ENCODE measurements at places on chromosomes 5 and 9.

DNA sequence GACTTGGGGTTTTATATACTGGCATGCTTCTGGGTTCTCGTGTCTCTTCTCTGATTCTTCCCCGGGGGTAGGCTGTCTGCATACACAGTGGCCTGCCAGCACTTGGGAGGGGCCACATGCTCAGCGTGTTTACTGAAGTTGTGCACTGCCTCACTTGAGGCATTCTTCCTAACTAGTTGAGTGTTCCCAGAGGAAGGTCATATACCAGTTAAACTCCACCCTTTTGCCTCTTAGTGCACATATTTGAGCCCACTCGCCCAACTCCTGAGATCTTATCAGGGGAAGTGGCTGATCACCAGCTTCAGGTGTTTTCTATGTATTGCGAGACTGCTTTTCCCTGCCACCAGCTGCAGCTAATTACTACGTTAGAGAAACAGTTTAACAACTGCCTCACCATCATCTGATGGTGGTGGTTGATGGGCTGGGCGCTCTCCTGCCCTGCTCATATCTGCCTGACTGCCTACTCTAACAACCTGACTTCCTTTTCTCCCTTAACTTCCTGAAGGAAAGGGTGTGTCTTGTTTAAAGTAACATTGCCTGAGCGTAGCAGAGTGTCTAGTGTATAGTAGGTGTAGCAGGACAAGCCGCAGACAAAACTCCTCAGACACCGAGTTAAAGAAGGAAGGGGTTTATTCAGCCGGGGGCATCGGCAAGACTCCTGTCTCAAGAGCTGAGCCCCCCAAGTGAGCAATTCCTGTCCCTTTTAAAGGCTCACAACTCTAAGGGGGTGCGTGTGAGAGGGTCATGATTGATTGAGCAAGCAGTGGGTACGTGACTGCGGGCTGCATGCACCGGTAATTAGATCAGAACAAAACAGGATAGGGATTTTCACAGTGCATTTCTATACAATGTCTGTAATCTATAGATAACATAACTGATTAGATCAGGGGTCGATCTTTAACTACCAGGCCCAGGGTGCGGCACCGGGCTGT, 60.1 kb upstream of the CLINT1 start:
- no peak for DNase-seq

GRCh38 chr5:573976-574375, 38.2 kb upstream of the CEP72 start:
- DNase-seq = no peak

DNA sequence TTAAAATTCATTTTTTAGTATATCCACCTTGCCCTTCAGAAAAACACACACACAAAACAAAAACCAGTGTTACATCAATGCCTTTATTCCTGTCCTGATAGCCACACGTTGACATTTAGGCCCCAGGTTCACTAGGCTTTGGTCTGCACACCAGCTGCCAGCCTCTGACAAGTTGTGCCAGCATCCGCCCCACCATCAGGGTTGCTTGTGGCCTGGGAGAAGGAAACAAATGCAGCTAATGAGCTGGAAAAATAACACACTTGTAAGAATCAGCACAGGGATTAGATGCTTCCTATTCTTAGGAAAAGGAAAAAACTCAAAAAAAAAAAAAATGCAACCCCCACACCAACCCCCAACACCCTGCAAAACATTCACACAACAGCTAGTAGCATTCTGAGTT, 404.0 kb upstream of the GRIA1 start:
- DNase-seq = no peak

- no peak for DNase-seq
Observed at GRCh38 chr9:134344800-134345310, 18.6 kb downstream of the RXRA start.

- DNase-seq = no peak
Observed at GRCh38 chr5:40682154-40683017, 2.7 kb downstream of the PTGER4 start.

GRCh38 chr9:111076042-111076441, 37.8 kb upstream of the LPAR1 start:
- DNase-seq = no peak

DNA sequence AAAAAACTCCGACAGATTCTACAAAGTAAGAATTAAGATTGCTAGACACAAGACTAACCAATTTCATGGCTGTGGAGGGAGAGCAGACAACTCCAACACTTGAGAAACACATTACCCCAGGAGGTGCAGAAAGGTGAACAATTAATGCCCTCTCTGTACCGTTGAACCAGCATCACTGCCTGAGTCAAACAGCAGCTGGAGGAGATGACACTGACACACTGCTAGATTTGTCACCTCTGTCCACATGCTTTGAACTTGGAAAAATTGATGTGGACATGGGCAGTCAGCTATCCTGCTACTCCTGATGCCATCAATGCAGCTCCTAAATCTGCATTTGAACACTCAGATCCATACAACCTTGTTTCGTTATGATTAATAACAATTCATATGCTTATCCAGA, 51.7 kb downstream of the GPBP1 start:
- DNase-seq = no peak

DNA sequence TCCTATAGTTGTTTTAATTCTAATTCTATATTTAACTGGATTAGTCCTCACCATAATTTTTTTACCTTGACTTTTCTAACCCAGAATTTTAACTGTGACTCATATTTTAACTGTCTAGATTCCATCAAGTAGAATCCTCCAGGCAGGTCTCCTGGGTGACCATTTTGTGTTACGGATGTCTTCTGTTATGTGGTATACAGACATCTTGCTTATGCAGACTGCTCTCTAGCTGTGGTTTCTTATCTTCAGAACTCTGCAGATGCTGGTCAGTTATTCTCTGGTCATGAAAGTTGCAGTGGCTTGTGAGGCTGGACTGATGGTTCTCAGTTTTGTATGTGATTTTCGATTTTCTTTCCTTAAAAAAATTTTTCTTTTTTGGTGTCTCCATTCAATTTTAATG, 139.4 kb downstream of the ATG10 start:
- DNase-seq = no peak

DNA sequence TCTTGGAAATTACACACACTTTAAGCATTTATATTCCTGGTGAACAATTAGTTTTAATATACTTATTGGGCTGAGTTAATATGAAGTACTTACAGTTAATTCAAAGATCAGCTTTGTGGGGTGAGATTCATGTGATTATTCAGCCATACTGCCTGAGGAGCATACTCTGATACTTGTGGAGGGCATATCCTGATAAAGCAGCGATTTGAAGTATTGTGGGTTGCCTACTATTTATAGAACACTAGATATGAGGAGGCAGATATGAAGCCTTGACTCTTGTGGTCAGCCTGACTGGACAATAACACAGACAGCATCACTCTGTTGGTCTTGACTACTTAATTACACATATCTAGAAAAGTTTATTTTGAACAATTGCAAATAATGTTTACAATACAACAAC, 27.0 kb upstream of the AGGF1 start:
- no peak for DNase-seq

GRCh38 chr5:135894789-135895188, 852 bp downstream of the IL9 start:
- DNase-seq = no peak

DNA sequence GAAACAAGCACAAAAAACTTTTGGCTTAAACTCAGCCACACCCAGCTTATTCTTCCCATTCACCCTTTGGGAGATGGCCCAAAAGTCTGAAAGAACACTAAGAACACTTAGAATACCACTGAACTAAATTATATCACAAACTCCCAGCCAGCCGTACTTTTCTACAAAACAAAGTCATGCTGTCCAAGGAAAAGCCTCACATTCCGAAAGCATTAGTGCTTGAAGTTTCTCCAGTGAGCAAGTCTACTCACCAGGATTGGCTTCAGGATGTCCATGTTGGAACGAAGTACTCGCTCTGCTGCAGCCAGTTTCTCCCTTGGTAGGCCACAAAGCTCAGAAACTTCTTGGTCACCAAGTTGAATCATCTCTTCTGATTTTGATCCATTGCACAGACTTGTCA, 69.7 kb downstream of the ABCA1 start:
- DNase-seq = no peak

DNA sequence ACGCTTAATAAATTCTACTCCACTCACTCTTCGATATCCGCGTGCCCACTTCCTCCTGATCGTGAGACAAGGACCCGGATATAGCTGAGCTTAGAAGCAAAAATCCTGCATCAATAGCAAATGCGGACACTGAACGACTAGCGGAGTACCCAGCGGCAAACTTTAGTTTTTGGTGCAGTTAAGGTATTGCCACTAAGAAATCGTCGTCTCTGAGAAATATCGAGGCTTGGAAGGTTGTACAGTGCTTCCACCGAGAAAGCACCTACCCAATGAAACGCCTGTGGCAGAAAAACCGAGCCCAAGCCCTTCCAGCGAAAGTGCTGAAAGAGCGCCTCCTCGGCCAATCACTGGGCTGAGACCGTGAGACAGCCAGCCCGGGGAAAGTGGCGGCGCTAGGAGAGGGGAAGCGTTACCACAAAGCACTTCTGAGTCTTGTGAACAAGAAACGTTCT, 32.2 kb downstream of the ANXA2R start:
- peak; percentile 64 for DNase-seq

DNA sequence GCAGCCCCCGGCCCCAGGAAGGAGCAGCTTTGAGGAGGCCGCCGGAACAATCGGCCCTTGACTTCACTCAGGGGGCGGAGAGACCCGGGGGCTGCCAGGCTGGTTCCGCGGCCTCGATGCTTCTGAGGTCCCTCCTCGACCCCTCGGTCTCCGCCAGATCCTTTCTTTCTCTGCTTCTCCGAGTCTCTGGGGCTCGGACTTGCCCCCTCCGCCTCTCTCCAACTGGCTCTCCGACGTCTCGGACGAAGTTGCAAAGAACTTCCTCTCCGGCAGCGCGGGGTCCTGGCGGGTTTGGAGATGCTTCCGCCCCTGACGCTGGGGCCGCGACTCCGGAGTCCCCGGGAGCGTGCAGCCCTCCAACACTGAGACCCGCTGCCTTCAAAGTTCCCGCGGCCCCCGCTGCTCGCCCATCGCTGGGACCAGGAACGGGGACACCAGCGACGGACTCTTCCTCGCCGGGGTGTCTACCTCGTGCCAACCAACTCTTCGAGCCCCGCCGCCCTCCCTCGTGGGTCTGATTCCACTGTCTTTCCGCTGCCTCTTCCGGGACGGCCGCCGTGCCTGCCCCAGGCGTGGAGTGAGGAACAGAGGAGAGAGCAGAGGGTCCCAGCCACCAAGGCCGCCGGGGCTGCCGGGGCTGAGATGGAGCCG, 7.0 kb downstream of the PAX5 start:
- no peak for DNase-seq

GRCh38 chr5:116299746-116300640, 215.2 kb downstream of the COMMD10 start:
- DNase-seq = no peak

DNA sequence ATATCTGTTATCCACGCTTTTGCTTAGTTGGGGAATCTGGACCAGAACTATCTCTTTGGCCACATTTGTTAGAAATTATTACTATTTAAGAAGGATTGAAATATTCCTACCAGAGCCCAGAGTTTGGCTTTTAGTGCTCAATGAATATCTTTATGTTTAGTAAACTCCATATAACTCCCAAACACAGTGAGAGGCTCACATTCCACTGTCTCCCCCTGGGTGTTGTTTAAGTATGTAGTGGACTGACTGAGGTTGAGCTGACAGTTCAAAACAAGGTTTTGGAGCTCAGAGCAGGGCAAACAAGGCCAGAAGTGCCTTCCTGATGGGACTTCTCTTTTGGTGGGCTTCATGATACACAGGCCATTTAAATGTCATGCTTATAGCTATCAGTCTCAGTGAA, 216.0 kb downstream of the SMARCA2 start:
- no peak for DNase-seq

GRCh38 chr9:130364619-130365322, 80.0 kb upstream of the ASS1 start:
- no peak for DNase-seq

DNA sequence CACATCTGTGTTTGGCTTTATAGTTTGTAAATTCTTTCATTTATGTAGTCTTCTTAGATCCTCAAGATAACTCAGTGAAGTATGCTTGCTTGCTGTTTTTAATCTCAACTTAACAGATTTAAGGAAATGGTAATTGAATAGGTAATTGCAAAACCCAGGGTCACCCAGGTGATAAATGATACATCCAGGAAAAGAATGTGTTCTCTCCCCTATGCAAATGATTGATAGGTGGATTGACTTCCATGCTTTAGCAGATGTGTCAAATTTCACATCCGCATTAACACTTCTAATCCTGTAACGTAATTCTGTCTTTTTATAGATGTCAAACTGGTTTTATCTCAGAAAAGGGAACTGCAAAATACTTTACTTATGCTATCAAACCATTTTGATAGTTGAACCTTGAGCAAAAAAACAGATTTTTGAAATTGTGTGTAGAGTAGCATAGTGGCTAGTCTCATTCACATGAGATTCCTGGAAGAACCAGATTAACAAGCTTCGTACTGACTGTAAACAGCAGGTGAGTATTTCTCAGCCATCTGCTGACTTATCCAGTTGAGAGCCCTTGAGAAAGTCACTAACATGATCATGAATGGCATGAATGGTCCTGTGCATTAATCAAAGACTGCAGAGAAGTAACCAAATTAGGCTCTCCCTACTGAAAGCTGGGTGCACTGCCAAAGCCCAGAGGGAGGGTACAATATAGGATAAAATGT, 86.7 kb upstream of the PAM start:
- DNase-seq = no peak

DNA sequence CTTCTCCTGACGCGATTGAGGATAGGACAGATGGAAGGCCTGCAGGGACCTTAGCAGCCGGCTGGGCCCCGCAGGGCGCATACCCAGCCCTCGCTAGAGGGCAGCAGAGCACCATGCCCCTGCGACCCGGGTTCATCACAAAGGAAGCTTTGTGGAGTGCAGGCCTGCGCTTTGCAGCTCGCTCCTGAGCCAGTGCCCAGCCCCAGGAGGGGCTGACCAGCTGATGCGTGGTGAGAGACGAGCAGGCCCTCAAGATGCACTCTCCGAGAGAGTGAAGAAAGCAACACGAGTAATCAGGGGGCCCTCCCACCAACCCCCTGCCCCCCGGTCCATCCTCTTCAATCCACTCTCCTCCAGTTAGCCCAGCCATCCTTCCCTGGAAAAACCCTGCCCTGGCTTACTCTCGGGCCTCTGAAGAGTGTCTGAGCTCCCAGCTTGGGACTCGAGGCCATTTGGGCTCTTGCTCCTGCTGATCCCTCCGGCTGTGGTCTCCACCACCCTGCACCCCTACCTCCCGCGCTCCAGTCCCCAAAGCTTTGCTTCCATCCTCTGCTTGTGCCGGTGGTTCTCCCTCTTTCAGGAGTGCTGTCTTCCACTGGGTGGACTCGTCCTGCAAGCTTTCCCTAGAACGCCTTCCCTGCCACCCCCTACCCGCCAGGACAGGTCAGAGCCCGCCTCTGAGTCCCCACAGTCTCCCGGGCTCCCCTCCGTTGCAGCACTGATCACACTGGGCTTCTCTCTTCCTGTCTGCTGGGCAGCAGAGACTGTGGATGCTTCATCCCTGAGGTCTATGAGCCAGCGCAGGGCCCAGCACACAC, 9.1 kb upstream of the KIF12 start:
- DNase-seq = peak; percentile 41

DNA sequence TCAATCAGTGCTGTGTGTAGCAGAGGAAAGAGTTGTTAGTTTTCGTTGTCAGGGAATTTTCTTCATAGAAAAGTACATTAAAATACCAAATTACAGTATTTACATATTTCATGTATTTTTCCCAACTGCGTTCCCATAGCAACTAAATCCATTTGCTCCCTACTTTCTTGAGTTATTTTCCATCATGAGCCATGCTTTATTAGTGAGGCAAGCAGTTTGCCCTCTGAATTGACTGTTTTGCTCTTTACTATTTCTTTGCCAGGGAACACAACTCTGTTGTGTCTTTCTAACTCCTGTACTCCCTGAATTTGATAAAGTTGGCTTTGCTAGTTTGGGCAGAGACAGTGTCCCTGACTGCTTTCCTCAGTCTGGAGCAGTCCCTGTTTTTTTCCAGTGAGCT, 276.2 kb upstream of the SLC30A5 start:
- no peak for DNase-seq
